Right atrium auricular region (tissue), 2 donors: ENCODE measurements at places on chromosomes 2 and 18. TPM values are rescaled to one million over a fixed set of nuclear protein-coding genes. Genes with fewer than 3 reads are reported as not detected.

- H3K27ac ChIP-seq = no peak overlapping the region
- no peaks in the 10 kb centered on the region for H3K4me1 ChIP-seq
- no peaks in the 10 kb centered on the region for H3K27me3 ChIP-seq
- no peak overlapping the region for H3K4me3 ChIP-seq
- no peak for DNase-seq
Observed at GRCh38 chr2:68653538-68653982, 10.2 kb downstream of the PROKR1 start.

DNA sequence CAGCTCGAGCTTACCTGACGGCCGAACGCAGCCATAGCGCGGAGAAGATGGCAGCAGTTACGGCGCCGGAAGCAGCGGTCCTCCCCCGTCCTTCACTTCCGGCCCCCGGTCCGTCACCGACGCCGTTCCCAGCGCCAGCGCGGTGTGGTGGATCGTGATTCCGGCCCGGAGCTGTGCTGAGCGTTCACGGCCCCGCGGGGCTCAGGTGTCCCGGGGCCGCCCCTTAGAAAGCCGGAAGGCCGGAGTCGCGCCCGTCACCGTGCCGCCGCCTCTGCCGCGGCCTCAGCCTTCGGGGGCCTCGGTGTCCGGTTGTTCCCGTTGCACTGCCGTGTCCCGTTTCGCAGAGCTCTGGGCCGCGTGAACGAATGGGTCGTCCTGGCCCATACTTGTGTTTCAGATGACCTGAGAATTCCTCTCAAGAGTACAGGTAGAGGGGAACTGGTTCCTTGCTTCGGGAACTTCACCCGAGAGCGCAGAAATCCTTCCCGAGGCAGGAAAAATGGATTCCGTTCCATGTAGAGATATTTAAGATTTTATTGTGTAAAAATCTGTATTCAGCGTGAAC is at the start of gene MTERF4:
Gene MTERF4, minus strand, starts transcription at position 49 of the 565 bp plus-strand sequence. Its CDS starts 14 bp downstream, at position 35.
- H3K27me3 ChIP-seq = no peaks in the 10 kb centered on the region
- H3K36me3 ChIP-seq = peaks cover 3% of the 10 kb centered on the region
- H3K4me1 ChIP-seq = peaks cover 18% of the 10 kb centered on the region
- peak within 1 kb of the TSS; percentile 97 for H3K4me3 ChIP-seq
- H3K27ac ChIP-seq = peak within 1 kb of the TSS; percentile 91
- DNase-seq = peak; percentile 85

DNA sequence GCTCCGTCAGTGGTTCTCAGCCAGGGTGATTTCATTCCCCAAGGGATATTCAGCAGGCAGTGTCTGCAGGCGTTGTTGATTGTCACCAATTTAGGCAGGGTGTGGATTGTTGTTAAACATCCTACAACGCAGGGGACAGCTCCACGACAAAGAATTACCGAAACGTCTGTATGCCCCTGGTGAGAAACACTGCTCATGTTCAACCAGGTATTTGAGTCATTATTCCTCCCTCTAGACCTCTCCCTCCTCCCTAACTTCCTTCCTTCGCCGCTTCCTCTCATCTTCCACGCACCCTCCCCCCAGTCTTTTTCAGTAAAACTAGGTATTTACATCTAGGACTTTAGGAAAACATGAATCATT is 50.8 kb downstream of the NCK2 start:
- H3K4me1 ChIP-seq = no peaks in the 10 kb centered on the region
- H3K4me3 ChIP-seq = peak overlapping the region; percentile 1
- no peaks in the 10 kb centered on the region for H3K27me3 ChIP-seq
- no peak for DNase-seq
- no peaks in the 10 kb centered on the region for H3K36me3 ChIP-seq

Gene ACMSD
- total RNA-seq = not detected
